Cerebellum (tissue), 4 donors: ENCODE measurements at places on chromosomes 12 and 14. TPM values are rescaled to one million over a fixed set of nuclear protein-coding genes. Genes with fewer than 3 reads are reported as not detected.
A peak's percentile ranks its signal among the peaks of the same experiment; 100 is the strongest.

DNA sequence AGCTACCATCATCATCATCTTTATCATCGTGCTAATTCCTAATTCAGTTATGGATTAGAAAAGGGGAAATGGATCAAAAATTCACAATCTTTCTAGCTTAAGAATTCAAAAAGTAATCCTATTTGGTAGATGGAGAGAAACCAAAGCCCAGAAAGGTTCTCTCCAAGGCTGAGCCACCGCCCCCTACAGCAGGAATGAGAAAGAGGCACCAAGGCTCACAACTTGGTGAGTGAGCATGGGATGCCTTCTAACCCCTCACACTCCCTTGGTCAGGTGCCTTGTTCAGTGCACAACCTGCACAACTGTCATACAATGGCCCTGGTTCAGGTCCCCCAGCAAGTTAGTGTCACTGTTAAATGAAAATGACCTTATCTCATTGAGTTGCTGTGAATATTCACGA, 171.5 kb downstream of the ANO2 start:
- DNase-seq = no peak

- no peak for DNase-seq
Measured at GRCh38 chr12:126282691-126283090, 1217.5 kb downstream of the AACS start.

DNA sequence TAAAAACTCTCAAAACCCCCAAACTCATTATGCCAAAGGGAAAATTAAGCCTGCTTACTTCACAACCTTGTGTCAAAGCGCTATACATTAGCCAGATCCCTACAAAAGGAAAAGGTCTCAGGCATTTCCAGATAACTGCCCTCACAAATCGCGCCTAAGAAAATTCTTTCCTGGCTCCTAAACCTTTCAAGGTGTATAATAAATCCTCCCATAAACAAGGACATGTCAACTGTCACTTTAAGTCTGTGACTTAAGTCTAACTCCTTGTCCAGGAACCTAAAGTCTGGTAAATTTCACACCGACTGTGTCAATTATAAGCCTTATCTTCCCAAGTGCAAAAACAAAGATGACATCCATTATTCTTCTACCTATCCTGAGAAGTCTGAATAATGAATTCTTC, 4.3 kb upstream of the ETFBKMT start:
- no peak for DNase-seq

DNA sequence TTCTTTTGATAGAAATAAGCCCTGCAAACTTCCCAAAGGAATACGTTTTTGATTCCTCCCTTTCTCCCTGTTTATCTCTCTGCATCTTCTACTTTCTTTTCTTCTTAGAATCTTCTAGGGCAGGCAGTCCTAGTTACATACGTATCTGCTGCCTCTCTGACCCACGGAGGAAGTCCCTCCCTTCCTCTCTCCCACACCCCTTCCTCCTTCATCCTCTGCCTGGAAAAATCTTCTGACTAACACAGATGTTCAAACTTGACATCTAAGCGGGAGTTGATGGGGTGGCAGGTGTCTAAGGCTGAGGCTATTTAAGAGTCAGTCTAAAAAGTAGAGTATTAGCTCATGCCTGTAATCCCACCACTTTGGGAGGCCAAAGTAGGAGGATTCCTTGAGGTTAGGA, 88.6 kb downstream of the MAP1LC3B2 start:
- DNase-seq = no peak

DNA sequence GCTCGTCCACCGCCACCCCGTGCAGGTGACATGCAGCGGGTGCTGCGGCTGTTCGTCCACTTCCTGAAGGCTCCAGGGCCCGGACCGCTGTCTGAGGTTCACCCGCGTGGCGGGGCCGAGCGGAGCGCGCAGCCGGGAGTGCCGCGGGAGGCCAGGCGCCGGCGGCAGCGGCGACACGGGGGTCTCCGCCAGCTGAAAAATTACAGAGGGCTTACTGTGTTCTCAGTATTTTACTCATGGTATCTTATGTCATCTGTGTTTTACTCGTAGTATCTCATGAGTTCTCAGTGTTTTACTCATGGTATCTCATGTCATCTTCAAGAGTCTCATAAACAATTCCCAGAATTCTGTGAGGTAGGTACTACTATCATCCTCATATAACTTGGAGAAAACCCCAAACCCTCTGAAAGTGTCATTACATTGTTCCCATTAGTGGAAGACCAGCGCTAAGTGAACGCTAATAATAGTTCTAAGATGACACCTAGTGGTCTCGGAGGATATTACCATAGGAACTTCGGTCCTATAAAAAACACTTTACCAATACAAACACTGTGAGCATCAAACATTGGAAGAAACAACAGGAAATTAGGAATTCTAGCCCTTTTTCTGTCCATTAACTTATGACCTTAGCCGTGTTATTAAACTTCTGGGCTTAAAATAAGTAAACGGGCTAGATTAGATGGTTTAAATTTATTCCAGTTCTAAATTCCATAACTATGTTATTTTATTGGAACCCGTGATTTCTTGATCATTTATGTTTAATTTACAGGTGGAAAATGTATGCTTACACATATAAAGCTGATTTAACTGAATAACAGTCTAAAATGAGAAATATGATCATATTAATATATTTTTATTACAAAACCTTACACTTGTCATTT, 32.4 kb downstream of the AK7 start:
- peak; percentile 74 for DNase-seq

DNA sequence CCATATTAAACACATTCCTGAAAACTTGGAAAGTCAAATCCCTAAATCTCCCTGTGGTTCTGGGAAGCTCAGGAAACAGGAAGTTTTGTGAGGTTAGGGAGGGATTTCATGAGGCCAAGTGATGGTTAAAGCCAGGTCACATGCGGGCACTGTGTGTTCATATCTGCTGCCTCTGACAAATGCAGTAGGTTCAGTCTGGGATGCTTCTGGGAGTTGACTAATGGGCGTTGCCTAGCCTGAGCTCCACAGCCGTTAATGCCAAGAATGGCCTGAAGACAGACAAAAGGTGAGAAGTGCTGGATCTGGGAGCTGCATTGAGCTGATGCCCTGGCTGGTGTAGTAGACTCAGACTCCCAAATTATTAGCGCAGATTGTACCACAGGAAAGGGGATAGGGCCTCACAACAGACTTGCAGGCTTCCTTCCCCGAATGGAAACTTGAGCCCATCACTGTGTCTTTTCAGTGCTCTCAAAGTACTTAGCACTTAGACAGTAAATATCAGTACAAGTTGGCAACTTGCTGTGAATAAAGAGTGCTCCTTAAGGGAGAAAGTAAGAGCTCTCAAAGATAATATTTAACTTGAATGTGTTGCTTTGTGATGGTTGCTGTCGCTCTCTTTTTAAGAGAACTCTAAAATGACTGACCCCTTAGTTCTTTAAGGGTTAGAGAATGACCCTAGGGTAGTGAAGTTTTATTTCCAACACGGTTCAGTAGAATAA, 17.3 kb downstream of the GSG1 start:
- no peak for DNase-seq

DNA sequence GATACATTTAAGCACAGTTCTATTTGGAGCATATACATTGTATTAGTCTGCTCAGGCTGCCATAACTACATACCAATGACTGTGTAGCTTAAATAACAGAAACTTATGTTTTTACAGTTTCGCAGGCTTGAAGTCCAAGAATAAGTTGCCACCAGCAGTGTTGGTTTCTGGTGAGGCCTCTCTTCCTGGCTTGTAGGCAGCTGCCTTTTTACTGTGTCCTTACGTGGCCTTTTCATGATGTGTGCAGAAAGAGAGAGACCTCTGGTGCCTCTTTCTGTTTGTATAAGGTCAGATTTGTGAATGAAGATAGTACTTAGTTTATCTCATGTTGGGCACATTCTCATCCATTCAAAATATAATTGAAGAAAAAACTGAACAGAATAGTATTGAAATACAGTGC, 636.6 kb downstream of the FLRT2 start:
- DNase-seq = no peak

GRCh38 chr14:33990790-33991189, 39.9 kb upstream of the EGLN3 start:
- DNase-seq = no peak

DNA sequence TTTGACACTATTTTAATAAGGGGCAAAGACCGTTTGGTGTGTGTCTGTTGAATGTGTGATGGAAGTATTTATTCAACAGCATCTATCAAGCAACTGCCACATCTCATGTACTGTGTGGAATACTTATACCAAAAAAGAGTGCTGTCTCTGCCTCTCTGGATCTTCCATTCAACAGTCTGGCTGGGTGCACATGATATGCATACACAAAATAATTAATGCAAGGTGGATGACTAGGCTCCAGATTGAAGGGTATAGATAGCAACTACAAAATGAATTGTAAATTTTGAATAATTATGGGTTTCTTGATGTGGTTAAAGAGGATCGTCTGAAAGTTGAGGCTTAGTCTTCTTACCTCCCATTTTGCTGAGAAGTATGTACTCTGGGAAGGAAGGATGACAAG, 145.9 kb upstream of the OTX2 start:
- DNase-seq = no peak

DNA sequence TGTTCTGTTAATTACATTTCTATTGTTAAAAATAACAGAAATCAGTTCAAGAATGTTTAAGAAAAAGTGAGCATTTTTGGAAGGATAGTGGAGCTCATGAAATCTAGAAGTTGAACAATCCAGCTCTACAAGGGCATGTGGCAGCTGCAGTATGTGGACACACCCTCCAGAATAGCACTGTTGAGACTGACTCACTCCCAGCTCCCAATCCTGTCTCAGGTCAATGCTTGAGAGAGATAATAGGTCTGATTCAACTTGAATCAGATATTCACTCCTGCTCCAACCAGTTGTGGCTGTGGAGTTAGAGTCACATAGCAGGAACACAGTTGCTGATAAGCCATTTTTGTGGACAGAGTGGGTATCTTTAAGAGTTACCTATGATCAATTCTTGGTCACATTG, 113.0 kb upstream of the NTF3 start:
- no peak for DNase-seq

GRCh38 chr14:75254901-75255584, 23.6 kb upstream of the FOS start:
- no peak for DNase-seq

DNA sequence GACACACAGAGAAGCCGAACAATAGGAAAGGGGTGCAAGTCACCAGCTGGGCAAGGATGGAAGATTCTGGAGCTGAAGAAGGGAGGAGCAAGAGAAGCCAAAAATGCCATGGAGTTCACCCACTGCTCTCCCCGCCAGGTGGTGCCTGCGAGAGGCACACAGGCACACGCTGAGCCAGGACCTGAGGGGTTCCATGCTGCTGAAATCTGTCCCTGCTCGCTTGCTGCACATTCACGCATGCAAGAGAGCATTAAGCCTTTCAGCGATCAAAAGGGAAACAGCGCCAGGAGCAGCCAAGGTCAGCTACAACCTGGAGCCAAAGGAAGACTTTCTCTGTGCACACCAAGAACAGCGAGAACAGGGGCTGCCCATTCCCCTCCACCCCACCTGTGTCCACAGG, 104.1 kb downstream of the ANO2 start:
- no peak for DNase-seq

DNA sequence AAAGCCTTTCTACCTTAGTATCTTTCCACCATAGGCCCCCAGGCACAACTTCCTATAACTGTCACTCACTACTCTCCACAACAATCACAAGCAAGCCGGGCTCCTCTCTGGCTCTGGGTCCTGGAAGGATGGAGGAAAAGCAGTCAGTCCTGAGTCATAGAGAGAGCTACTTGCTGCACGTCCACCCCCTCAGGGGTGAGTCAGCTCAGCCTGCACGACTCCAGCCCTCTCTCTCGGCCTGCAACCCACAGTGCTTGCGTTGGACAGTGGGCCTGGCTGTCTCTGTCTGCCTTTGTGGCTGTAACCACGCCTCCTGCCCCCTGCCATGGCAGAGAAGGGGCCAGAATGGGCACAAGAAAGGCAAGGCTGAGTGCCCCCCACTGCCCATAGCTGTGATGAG, 154.1 kb upstream of the FKBP4 start:
- no peak for DNase-seq

GRCh38 chr12:88501972-88502938, 78.0 kb downstream of the KITLG start:
- DNase-seq = no peak

DNA sequence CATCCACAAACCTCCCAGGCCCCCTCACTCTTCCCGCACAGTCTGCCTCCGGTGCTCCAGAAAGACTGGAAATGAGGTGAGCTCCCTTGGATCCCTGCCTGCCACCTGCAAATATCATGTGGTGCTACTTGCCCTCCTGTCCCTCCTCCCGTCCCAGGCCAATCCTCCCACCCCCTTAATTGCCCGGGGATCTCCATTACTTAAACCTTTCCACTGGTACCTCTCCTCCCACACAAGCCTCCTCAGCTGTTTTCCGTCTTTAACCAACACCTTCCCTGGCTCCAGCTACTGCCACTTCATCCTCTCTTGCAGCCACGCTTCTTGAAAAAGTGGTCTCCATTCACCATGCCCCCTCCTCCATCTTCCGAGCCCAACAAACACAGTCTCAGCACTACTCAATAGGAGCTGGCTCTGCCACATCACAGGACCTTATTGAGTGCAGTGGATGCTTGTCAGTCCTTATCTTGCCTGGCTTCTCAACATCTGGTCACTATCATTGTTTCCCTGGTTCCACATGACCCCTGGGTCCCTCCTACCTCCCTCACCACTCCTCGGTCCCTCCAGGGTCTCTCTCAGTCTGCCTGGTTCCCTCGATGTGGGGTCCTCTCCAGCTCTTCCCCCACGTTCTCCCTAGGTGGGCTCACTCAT, 11.5 kb downstream of the FAIM2 start:
- no peak for DNase-seq

GRCh38 chr12:45939759-45940158, 50.6 kb downstream of the SCAF11 start:
- DNase-seq = no peak

DNA sequence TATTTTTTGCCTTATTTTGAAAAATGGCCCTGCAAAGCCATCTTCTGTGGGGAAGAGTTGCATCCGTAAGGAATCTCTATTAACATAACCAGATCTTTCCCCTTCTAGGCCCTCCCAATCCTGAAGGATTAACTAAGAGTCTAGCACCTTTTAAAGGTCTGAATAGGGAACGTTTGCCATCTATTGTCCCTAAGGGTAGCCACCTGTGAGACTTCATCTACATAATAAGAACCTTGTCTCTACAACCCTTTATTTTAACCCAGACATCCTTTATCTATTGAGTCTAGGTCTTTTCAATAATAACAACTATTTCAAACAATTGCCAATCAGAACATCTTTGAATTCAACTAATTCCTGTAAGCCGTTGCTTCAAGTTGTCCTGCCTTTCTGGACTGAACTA, 4.4 kb downstream of the EDDM3B start:
- no peak for DNase-seq

The SLCO1A2 gene
- total RNA-seq = 5.9 TPM

The VRTN gene
- total RNA-seq = not detected

The TAOK3 gene
- total RNA-seq = 46.2 TPM

The PTPN6 gene
- total RNA-seq = 2.9 TPM

The TXNRD1 gene
- 53.3 TPM for total RNA-seq

The MNAT1 gene
- 71.0 TPM for total RNA-seq

The NTS gene
- total RNA-seq = 1.2 TPM

The GNPNAT1 gene
- 14.1 TPM for total RNA-seq

The MYBPC1 gene
- total RNA-seq = 2.0 TPM

The WASHC4 gene
- total RNA-seq = 91.3 TPM

The SMIM41 gene
- total RNA-seq = 0.18 TPM
